ENCODE measurements at places on chromosomes 6 and 20. TPM values are rescaled to one million over a fixed set of nuclear protein-coding genes. Genes with fewer than 3 reads are reported as not detected.

The OXT gene
- 1.5 TPM for total RNA-seq

The PRSS16 gene
- total RNA-seq: 1.9 TPM

The CDS2 gene
- total RNA-seq: 59.4 TPM

DNA sequence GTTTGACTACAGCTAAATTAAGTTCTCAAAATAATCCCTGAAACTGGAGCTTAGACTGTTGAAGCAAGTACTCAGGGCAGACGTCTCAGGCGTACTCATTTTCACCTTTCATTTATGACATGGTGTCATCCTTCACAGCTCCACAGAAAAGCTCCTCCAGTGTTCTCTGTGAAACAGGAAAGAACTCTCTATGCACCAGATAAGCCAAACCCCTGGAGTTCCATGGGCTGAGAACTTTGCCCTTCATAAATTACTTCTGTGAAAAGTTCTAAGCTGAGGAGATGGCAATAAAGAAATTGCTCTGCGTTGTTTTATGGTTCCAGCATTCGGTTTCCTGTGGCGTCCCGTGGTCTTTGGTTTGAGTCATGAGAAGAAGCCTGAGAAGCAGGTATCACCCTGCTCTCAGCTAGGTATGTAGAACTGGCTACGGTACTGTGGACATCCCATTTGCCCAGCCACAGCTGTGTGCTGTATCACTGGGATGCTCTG lies 20.2 kb upstream of the RREB1 start:
- no peaks in the 10 kb centered on the region for H3K36me3 ChIP-seq
- no peaks in the 10 kb centered on the region for H3K27me3 ChIP-seq
- DNase-seq: peak; percentile 29

GRCh38 chr20:39853636-39854035 lies 835.4 kb downstream of the MAFB start:
- H3K4me3 ChIP-seq: no peak overlapping the region
- DNase-seq: no peak
- no peaks in the 10 kb centered on the region for H3K4me1 ChIP-seq
- H3K27ac ChIP-seq: no peak overlapping the region

DNA sequence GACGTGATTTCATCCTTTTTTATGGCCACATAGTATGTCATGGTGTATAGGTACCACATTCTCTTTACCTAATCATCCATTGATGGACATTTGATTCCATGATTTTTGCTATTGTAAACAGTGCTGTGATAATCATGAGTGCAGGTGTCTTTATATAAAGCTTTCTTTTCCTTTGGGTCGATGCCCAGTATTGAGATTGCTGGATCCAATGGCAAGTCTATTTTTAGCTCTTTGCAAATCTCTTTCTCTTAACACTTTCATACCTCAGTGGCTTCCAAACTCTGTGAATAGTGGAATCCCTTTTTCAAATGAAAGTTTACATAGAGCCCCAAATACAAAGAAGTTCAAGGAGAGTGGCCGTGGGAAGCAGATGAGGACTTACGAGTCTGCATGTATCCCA lies 105.8 kb upstream of the SPTLC3 start:
- no peaks in the 10 kb centered on the region for H3K27me3 ChIP-seq
- no peaks in the 10 kb centered on the region for H3K36me3 ChIP-seq
- no peak overlapping the region for H3K27ac ChIP-seq

DNA sequence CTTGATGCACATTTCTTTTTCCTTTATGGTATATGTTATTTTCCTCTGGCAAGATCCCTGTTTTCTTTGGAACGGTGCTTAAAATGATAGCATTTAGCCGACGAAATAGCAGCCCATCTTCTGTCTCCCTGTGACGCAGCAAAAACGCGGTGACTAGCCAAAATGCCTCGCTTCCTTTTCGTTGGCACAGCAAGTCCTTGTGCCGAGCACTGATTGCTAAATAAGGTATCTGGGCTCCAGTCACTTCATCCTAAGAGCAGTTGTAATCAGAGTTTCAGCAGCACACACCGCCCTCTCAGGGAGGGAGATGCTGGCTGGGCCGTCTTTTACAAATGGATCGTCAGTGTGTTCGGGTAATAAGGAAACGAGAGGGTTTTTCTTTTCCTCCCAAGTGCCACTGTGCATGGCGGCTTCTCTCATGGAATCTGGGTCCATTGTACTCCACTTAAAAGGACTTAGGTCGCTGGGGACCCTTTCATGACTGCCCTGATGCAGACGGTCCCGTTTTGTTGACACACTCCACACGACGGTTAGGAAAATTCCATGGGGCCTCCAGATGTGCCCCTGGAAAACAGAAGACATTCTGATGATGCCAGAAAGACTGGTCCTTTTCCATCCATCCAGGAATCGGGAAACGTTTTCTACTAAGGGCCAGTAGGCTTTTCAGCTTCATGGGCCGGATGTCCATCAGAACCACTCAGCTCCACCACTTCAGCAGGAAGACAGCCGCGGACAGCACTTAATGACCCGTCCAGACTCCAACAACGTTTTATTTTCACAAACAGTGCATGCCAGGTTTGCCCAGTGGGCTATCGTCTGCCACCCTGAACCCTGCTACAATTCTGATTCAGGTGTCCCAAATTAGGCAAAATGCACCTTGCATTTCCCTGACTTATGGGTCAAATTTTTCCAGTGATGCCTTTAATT lies 185.5 kb downstream of the CDH4 start:
- H3K27me3 ChIP-seq: no peaks in the 10 kb centered on the region
- no peak overlapping the region for H3K4me3 ChIP-seq
- H3K27ac ChIP-seq: no peak overlapping the region
- no peaks in the 10 kb centered on the region for H3K36me3 ChIP-seq

- no peaks in the 10 kb centered on the region for H3K27me3 ChIP-seq
- no peak overlapping the region for H3K4me3 ChIP-seq
- H3K27ac ChIP-seq: no peak overlapping the region
- H3K4me1 ChIP-seq: no peaks in the 10 kb centered on the region
- DNase-seq: no peak
- H3K36me3 ChIP-seq: peaks cover 42% of the 10 kb centered on the region
Measured at GRCh38 chr6:161104966-161105365, 113.4 kb downstream of the MAP3K4 start.

DNA sequence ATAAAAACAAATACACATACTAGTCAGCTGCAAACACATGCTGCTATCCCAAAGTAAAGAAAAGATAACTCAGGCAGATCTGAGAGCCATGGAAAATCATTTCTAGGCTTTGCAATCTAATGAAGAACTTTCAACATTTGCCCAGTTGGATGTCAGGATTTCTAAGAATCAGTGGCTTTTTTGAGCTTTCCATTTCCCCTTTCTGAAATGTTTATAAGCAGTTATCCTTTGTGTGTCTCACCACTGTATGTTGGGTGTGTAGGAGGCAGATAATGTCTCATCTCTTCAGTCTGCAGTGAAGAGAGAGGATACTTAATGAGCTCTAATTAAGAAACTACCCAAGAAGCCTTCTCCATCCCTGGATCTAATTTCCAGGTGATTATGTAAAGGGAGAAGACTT lies 43.6 kb downstream of the RGS17 start:
- no peak for DNase-seq
- no peak overlapping the region for H3K27ac ChIP-seq
- H3K4me1 ChIP-seq: no peaks in the 10 kb centered on the region
- H3K36me3 ChIP-seq: no peaks in the 10 kb centered on the region
- H3K27me3 ChIP-seq: no peaks in the 10 kb centered on the region

DNA sequence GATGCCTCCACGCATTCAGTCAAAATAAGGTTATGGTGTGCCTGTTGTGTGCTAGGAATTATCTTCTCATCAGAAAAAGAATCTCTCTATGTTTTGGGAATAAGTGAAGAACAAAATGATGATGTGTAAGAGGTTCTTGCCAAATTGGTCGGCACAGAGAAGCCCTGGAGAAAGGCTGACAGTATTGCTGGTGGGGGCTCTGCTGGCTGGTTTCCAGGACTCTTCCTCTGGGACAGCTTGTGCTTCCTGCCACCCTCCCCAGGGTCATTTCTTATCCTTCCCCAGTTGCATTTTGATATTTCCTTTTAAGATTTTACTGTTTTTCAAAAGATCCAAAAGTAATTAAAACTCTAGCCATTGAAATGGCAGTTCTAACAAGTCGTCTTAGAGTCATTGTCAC lies 22.1 kb downstream of the CST4 start:
- no peak overlapping the region for H3K27ac ChIP-seq
- no peaks in the 10 kb centered on the region for H3K4me1 ChIP-seq
- no peaks in the 10 kb centered on the region for H3K36me3 ChIP-seq
- H3K27me3 ChIP-seq: no peaks in the 10 kb centered on the region
- no peak for DNase-seq

DNA sequence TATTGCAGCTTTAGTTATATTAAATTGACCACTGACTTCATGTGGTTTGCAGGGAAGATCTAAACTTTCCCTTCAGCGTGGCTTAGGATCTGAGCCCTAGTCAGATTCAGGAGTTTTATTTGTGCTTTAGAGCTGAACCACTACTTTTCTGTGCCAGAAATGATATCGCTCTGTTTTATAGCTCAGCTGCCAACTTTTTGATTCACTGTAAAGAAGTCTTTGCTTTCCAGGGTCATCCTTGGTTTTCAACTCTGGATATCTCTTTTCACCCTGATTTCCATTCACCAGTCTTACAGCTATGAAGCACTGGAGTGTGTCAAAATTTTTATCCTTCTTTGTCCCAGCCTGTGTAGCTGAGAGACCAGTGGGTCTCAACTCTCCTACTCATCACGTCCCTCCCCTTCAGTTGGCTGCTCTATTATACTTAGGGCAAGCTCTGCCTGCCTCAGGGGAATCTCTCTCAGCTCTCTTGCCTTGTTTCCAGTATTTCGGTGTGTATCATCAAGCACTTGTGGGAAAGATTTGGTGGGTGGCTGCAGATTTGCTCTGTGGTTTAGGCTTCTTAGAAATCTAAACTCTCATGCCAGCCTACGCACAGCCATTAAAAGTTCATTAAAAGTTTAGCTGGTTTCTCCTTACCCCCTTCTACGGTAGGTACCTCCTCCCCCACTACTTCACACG lies 425.5 kb downstream of the TENT5A start:
- no peaks in the 10 kb centered on the region for H3K36me3 ChIP-seq
- DNase-seq: no peak
- H3K4me1 ChIP-seq: no peaks in the 10 kb centered on the region
- H3K27ac ChIP-seq: no peak overlapping the region

DNA sequence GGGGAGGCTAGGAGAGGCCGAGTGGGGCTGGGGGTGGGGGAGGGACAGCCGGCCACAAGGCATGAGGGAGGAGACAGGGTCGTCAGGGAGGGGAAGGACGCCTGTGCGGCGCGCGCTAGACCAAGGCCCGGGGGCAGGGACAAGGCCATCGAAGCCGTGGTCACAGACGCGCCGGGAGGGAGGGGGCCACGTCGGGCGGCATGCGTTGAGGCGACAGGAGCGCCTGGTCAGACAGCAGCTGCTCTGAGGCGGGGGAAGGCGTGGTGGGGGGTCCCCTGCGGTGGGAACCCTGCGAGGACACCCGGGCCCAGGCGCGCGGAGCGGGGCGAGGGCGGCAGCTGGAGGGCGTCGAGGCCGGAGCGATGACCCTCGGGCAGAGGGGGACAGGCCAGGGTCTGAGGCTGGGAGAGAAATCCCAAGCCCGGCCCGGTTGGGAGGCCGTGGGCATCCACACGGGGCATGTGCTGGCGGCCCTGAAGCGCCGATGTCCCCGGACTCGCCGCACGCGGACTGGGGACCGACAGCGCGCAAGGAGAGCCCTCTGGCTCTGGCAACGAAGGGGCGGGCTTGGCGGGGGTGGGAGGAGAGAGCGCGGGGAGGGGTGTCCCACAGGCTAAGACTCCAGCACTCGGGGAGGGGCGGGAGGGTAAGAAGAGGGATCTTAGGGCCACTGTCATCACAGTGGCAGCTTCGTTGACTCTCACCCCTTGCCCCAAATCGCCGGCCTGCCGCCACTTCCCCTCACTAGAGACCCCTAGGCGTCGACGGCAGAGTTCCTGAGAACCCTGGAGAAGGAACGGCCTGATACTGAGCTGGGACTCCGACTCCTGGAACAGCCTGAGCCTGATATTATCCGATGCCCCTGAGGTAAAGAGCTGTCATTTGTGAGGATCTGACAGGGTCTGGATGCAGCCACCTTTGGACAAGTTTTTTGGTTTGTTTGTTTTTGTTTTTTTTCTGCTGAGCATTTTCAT lies 5.0 kb downstream of the TMEM239 start:
- H3K27ac ChIP-seq: no peak overlapping the region
- peaks cover 5% of the 10 kb centered on the region for H3K27me3 ChIP-seq
- H3K4me3 ChIP-seq: peak overlapping the region; percentile 17
- H3K4me1 ChIP-seq: peaks cover 17% of the 10 kb centered on the region
- no peaks in the 10 kb centered on the region for H3K36me3 ChIP-seq

- no peaks in the 10 kb centered on the region for H3K27me3 ChIP-seq
- H3K4me1 ChIP-seq: no peaks in the 10 kb centered on the region
- no peak overlapping the region for H3K27ac ChIP-seq
- H3K36me3 ChIP-seq: no peaks in the 10 kb centered on the region
Measured at GRCh38 chr20:11267131-11267761, 593.4 kb upstream of the JAG1 start.

DNA sequence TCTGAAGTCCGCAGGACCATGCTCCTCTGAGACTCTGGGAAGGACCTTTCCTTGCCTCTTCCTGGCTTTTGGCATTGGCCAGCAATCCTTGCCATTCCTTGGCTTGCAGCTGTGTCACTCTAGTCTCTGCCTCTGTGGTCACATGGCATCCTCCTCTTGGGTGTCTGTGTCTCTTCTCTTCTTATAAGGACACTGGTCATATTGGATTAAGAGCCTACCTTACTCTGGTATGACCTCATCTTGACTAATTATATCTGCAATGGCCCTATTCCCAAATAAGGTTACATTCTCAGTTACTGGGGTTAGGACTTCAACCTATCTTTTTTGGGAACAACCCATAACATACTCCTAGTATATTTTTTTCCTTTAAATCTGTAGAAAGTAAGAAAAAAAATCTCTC lies 49.9 kb upstream of the GTSF1L start:
- no peaks in the 10 kb centered on the region for H3K4me1 ChIP-seq
- H3K4me3 ChIP-seq: no peak overlapping the region
- no peak for DNase-seq
- H3K36me3 ChIP-seq: no peaks in the 10 kb centered on the region

- DNase-seq: no peak
- no peak overlapping the region for H3K27ac ChIP-seq
- H3K36me3 ChIP-seq: no peaks in the 10 kb centered on the region
- no peaks in the 10 kb centered on the region for H3K27me3 ChIP-seq
- no peak overlapping the region for H3K4me3 ChIP-seq
Measured at GRCh38 chr6:128238225-128238624, 282.2 kb downstream of the PTPRK start.

DNA sequence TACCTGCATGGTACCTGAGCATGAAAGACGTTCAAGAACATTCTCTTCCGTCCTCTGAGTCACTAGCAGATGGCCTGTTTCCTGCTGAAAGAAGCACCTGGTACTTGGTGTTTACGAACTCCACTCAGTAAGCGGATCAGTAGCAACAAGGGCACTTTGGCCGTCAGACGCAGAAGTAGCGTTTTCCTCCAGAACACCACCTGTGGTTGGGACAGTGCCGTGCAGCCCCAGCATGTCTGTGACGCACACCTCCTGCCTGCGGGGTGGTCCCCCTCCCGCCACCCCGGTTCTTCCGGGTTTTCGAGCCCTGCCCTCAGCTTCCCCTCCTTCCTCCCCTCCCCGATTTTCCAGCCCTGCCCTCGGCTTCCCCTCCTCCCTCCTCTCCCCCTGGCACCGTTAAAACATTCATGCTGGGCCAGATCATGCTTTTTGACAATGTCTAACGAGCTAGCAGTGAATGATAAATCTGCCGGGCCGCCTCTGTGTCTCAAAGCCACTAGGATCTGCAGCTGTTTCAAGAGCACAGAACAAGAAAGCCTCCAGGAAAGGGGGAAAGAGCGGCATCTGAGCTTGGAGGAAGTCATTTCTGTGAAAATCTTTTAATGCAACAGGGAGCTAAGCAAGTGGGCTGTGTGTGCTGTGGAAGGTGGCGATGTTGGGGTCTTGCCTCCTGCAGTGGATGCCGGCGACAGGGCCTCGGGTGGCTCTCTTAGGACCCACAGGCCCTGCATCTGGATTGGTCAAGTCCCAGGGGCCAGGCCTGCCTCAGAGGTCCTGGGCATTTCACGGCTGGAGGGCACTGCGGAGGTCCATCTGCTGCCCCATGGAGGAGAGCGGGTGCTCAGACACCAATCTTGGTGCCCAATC lies 207.9 kb downstream of the ERMARD start:
- H3K36me3 ChIP-seq: no peaks in the 10 kb centered on the region
- H3K4me3 ChIP-seq: no peak overlapping the region
- peaks cover 7% of the 10 kb centered on the region for H3K27me3 ChIP-seq
